ELF-1 (cell line): ENCODE measurements at places on chromosomes 5 and 9.

DNA sequence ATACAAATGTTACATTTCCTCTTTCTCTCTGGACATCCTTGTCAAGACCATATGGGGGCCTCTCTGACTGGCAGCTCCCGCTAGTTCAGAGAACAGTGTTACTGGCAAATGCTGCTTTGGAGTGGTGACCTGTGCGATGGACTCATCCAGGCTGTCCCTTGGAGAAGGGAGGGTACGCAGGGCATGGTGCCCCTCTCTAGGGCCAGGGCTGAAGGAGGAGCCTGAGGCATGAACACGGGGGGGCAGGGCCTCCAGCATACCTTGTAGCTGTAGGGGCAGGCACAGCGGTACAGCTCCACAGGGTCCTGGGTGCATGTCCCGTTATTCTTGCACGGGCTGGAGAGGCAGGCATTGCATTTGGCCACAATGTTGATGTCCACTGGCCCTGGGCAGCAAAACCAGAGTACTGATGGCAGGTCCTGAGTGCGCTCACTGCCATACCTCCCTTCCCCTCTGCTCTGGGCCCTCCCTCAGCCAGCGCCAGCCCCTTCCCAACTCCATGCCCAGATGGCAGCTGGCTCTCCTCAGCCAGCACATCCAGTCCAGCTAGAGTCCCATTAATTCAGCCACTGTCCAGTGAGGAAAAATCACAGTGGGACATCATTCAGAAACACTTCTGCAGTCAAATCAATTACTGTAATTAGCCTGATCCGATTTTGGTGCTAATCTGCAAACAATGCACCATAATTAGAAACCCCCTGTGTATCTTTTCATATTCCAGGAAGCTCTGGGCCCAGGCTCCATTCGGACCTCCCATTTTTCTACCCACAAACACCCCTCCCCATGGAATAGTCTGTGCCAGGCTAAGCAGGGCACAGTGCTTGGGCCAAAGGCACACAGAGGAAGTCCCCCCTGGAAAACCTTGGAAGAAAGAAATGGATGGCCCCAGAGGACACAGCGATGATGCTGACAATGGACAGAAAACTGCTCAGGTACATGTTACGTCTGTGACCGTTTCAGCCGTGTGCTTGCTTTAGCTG, 128.8 kb upstream of the PANK3 start:
- DNase-seq = no peak

GRCh38 chr9:124137009-124137943, 120.5 kb upstream of the NEK6 start:
- DNase-seq = no peak

DNA sequence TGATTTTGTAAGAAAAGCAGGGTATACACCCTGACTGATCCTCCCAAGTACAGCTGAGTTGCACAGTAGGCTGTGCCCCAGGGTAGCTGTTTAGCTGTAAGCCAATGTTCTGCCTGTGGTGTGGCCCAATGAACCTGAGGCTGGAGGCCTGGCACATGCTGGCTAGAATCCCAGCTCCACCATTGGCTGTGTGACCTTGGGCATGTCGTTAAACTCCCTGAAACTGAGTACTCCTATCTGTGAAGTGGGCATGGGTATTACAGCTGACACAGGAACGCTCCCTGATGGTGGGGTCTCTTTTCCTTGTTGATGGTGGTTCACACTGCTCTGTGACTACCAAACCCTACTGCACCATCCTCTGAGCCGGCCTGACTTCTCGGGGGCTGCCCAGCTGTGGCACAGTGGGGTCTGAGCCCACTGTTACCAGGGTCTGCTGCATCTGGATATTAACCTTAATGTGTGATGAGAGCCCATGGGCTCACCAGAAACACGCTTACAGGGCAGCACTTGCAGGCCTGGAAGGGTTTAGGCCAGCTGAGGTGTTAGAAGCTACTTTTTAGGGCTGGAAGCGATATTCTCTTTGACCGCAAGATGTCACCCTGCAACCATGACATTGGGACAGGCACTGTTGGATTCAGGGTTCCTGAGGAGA, 7.0 kb upstream of the GADD45G start:
- DNase-seq = peak; percentile 79

GRCh38 chr5:119273391-119273839, 82.4 kb upstream of the TNFAIP8 start:
- no peak for DNase-seq

DNA sequence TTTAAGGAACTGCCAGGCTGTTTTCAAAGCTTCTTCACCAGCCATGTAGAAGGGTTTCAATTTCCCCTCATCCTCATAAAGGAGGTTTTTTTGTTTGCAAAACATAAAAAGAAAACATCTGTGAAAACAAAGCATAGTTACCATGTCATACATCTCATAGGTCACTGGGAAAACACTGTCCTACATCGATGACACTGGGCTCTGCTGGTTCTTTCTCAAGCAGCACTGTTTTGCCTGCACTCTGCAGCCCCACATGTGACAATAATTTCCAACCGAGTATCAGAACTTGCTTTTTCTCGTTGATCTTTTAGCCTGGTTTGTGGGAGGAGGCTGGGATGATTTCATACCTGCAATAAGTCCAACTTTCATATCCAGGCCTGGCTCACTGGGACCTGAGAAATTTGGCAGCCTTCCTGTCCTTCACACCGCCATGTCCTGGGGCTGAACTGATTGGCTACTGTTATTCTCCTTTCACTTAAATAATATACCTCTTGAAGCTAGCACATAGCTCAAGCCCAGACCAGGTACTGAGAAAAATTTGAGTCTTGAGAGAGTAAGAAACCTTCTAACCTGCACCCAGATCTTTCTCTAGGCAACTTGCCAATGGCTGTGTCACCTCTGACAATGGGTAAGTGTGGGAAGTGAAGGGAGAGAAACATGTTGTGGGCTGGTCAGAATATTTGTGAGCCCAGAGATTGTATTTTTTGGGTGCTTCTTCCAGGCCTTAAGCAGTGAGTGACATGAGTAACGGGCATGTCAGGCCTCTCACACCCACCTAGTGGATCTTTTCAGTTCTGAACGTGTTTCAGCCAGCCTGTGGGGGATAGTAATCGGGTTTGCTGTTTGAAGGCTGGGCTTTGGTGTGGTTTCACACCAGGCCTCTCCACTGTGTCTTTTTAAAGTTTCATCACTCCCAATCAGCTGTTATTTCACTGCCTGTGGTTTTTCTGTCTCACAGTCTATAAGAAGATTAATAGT, 502.8 kb downstream of the NTRK2 start:
- DNase-seq = no peak

DNA sequence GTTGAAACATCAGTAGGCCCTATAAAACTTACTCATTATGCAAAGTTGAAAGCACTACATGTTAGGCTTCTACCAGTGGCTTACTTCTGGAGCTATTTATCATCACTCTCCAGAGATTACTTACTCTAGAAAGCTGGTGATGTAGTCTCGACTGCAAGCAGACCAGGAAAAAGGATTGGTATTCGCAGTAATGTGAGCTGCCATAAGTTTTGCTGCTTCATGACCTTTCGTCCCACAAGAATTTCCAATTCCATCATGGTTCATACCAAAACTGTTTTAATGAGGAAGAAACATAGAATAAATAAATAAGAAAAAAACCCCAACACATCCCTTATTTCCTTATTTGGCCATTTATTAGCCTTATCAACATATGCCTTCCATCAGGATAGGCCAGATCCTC, 181.9 kb downstream of the ADAMTS6 start:
- DNase-seq = no peak
